Posterior cingulate gyrus (tissue), 11 donors: ENCODE measurements at places on chromosomes 1 and 21.

DNA sequence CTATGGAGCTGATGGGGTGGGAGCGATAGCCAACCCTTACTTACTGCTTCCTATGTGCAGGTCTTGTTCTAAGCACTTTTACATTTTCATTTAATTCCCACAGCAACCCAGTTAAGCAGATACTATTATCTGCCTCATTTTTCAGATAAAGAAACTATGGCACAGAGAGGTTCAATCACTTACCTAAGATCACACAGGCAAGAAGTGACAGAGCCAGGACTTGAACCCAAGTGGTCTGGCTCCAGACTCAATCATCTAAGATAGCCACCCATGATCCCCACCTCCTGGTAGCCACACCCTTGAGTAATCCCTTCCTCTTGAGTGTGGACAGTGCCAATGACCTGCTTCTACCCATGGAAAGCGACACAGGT is 23.2 kb upstream of the IFNAR1 start:
- DNase-seq: no peak

GRCh38 chr1:22830757-22831340 is 120.2 kb downstream of the EPHB2 start:
- DNase-seq: no peak

DNA sequence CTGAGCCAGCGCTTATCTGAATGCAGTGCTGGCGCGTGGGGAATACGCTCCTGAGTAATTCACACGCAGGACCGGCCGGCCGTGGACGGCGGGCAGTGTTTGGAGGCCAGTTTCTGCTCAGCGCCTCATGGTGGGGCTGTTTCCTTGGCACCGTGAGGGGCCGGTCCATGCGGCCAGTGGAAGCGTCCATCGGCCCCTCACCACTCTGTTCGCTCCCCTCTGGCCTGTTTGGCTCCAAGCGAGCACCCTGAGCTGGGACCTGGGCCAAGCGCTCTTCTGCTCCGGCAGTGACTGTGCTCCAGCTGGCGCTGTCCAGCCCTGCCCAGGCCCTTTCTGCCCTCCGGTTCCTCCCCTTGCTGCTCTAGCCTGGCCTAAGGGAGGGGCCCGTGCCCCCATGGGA is 16.3 kb upstream of the PLCH2 start:
- DNase-seq: peak; percentile 73

GRCh38 chr1:145995964-145996432 is 381 bp downstream of the TXNIP start:
- no peak for DNase-seq

- no peak for DNase-seq
Observed at GRCh38 chr1:115467790-115468189, 129.7 kb upstream of the NGF start.

DNA sequence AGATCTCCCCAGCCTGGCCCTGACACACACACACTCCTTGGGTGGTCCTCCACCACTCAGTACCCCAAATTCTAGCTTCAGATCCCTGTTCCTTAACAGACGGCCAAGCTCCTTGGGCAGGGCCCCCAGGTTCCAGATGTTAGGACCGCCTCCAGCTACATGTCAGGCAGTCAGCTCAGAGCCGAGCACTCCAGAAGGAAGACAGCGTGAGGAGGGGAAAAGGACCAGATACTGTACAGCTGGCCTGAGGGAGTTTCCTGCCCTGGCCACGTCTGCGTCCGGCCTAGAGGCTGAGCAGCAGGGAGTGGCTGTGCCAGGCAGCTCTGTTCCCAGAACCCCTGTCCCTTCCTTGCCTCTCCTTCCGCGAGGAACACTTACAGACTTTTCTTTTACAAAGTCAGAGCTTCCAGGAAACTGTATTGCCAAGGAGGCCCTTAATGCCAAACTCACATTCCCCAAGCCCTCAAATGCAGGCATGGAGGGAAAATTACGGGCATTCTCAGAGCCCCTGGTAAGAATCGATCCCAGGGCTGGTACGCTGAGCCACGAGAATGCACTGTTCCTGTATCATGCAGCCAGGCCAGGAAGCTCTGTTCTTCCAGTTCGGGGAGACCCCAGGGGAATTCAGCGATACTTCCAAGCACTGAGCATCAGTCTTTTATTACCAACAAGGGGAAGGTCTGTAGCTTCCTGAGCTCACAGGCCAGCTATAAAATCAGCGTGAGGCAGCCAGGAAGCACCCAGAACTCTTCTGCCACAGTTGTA is 45.2 kb upstream of the CNTN2 start:
- DNase-seq: no peak

DNA sequence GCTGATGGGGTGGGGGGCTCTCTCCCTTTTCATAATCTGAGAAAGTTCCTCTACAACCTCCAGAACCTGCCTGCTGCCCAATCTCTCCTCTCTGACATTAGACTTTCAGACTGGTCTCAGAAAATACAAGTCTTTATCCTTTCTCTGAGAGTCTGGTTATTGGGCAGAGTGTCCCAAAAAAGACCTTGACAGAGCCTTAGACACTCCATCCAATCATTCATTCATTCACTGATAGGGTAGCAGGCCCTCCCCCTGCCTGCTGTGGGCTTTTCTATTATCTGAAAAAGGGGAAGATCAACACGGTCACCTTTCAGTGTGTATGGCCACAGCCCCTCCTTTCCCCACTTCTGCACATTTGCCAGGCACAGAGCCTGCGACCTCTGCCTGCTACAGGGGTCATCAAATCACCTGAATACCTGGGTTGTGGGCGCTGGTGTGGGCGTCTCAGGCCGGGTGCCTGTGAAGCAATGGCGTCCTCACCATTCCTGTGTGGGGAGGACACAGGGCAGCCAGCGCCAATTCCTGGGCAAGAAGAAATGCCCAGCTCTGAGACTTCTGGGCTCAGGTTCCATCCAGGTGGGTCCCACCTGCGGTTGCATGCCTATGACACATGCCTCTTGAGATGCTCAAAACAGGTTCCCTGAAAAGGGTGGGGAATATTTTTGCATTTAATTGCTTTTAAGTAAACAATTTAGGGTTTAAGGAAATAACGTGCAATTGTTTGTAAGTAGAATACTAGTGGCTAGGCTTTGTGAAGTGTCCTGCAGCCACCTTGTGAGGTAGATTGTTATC is 52.8 kb downstream of the ELK4 start:
- no peak for DNase-seq

DNA sequence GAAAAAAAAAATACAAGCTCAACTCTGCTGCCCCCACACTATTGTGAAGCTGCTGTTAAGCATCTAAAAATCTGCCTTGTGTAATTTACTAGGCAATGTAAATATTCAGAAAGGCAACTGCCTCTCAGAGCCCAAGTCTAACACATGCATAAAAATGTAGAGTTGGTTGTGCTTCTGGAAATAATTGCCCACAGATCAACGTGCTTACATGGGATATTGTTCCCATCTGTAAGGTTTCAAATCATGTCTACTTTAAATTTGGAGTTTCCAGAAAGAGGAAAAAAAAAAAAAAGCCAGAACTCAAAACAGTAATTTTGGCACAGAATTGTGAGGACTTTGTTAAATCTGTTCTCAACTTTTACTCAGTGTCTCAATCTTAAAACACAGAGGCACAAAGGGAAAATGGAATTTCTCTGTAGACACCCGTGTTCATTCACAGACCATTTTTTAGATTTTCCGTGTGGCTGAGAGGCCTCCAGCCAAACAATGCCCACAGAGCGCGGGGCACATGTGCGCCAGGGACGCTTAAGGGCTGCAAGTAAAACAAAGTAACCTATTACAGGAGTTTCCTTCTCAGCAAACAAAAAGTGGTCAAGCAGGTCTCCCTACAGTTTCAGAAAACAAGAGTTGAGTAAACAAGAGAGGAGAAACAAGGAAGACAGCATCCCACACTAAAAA is 115.5 kb downstream of the RERE start:
- no peak for DNase-seq

DNA sequence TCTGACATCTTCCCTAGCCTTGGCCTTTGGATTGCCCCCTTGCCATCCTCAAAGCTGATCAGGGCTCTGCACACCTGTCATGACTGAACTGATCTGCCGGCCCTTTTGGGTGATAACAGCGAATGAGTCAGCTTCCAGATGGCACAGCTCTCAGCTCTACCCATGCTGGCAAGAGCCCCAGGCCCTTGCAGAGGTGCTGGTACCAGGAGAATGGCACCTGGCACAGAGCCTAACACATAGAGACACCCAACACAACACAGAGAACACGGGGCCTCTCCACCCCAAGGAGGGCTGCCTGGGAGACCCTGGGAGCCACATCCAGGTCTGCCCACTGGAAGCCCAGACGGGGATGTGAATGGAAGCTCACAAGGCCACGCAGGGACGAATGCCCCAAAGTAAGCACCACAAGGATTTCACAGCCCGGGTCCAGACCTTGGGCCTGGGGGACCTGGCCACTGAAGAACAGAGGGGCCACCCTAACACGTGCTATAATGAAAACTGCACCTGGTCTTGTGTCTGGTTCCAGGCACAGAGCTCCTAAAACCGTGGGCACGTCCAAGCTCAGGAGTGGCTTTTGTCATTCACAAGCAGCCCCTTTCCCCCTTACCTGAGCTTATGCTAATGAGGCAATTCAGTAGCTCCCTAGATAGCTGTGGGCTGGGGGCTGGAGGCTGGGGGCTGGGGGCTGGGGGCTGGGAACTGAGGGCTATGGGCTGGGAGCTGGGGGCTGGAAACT is 160.5 kb downstream of the NPHP4 start:
- no peak for DNase-seq

DNA sequence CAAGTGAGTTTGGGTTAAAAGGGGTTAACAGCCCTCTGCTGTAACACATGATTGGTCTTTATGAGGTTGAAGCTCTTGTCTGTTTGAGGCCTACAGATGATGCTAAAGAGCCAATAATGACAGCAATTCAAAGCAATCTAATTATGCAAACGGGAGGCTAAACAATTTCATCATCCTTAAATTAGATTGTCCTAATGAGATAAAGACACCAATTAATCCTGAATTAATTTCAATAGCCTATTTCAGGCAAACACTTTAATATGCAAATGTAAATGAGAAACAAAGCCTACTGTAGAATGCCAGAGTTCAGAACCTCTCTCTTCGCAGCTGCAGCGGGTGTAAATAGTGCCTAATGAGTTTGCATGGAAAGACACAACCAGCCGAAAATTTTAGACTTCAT is 504.7 kb upstream of the PBX1 start:
- DNase-seq: no peak

DNA sequence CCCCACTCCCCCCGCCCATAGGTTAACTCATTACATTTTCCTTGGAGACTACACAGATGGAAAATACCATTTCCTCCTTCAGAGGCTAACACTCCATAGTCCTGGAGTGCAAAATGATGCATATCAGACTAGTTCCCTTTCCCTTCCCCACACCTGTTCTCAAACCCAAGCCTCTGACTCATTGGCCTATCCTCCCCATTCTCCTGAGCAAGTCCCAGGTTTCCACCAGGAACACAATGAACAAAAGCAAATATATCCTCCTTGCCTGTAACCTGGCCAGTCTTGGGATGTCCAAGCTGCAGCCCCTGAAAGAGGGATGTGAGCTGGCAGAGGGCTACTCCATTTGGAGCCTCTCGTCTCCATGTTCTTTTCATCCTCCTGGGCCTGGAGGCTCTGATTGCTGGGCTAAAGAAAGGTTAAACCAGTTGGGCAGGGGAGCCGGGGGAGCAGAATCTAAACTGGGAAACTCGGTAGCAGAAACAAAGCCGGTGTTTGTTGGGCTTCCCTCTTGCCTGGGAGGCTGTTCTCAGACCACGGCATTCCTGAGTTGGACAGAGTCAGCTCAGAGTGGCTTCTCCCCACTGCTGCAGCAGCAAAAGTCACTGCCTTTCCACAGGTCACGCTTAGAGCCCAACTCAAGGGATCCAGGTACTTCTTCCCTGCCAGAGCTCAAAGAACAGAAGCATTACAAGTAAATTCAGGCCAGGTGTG is 13.9 kb downstream of the SSR2 start:
- no peak for DNase-seq

DNA sequence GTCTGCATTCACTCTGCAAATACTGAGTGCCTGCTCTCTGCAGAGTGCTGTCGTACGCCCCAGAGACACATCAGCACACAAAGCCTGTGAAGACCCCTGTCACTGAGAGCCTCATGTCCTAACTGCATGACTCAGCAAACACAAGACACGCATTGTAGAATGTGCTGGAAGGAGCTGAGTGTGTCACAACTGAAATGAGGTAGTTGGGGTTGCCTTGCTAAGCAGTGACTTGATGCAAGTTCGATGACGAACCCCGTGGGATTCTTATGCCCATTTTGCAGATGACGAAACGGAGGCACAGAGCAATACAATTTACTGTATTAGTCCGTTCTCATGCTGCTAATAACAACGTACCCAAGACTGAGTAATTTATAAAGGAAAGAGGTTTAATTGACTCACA is 65.1 kb downstream of the RIPK4 start:
- DNase-seq: no peak

DNA sequence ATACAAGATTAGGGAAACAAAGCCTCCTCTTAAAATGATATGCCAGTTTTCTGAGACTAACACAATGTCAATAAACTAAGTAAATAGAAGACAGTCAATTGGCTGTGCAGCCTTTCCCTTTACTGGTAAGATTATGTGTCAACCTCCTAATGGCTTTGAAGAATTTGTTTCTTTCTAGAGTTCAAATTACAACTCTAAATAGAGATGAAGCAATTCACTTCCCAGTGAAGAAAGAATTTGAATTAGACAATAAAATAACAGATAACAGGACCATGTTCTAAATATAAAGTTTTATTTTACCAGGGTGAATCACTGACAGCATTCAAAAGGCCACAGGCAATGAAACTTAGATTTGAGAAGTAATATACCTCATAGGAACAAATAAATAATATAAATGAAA is 680.3 kb downstream of the PLA2G4A start:
- DNase-seq: no peak

DNA sequence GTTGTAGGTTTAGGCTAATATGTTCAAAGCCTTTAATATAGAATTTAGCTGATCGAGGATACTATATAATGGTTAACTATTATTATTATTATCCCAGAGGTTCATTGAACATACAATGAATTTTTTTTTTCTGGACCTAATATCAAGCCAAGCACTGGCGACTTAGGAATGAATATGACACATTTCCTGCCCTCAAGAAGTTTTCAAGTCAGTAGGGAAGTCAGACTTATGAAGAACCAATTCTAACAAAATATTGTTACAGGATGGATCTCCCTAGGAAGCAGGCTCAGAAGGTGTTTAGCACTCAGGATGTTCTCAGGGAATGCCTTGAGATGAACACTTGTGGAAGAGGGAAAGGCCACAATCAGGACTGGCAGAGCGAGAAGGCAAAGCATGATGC is 211.8 kb upstream of the FGGY start:
- no peak for DNase-seq

- no peak for DNase-seq
Observed at GRCh38 chr21:29671728-29672127, 268.1 kb downstream of the GRIK1 start.

DNA sequence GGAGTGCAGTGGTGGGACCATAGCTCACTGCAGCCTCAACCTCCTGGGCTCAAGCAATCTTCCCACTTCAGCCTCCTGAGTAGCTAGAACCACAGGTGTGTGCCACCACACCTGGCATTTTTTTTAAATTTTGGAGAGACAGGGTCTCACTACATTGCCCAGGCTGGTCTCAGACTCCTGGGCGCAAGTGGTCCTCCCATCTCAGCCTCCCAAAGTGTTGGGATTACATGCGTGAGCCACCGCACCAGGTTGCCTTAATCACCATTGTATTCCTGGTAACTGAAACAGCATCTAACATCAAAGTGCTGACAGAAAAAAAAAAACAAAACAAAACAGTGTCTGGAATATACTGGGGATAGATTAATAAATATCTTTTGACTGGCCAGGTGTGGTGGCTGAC is 18.2 kb downstream of the RPL5 start:
- no peak for DNase-seq
